ENCODE measurements at places on chromosomes 2 and 18. TPM values are rescaled to one million over a fixed set of nuclear protein-coding genes. Genes with fewer than 3 reads are reported as not detected.

GRCh38 chr2:30985493-30986230 lies 152.6 kb downstream of the GALNT14 start:
- DNase-seq: no peak

DNA sequence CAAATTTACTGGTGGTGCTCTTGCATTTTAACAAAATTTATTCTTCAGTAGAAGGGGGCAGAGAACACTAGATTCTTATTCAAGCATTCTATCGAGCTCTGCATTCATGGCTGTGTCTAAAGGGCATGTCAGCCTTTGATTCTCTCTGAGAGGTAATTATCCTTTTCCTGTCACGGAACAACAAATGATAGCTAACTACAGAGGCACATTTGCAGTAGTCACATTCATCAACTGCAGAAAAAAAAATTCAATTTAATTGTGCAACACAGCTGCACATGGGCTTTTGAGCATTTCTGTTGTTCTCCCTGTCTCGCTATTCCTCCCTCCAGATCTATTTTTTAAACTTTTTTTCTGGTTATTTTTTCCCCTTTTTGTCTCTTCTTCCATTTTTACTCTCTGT lies 13.0 kb upstream of the DLX1 start:
- DNase-seq: no peak

DNA sequence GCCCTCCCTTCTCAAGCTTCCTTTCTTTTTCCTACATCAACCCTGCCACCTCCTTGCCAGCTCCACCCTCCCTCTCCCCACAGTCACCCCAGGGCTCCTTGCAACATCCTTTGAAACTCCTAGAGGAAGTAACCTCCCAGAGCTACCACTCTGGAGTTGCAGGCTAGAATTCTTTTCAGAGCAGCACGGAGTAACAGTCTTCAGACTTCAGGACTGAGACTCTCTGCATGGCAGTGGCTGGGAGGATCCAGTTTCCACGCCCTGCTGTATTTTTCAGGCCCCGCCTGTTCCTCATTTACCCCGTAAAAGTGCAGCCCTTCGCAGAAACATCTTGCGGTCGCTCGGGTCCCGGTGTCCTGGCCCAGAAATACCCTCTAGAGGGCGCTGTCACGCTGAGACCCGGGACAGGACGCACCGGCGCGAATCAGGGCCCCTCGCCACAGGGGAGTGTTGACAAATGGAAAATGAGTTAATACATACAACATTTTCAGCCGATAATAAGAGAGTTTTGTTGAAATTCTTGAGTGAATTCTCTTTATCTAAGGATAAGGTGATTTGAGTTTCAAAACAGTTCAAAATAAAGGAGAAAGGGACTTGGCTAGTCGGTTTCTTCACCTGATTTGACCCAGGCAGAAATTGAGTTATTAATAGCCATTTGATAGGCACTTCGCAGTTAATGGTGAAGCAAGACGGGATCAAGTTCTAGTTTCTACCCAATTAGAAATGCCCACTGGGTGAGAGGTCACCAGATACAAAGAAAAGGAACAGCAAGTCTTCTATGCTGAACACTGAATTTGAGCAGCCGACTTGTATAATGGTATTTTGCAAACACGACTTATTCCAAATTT lies 18.5 kb upstream of the NTSR2 start:
- peak; percentile 88 for DNase-seq

GRCh38 chr2:10847008-10847407 lies 34.4 kb upstream of the PDIA6 start:
- peak; percentile 93 for DNase-seq

DNA sequence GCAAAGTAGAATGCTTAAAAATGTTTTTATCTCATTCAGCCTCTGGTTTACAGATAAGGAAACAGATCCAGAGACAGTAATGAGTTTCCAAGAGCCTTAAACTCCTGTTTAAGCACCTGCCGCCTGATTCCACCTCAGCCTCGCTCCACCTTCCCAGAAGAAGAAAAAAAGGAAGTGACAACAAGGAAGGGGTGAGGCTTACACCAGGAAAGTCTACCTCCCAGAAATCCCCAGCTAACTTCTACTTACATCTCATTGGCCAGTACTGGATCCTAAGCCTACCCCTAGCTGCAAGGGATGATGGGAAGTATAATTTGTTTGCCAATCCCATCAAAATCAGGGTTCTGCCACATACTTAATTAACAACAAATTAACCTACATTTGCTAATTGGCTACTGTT lies 15.3 kb upstream of the ARID5A start:
- DNase-seq: no peak

GRCh38 chr2:44944952-44945612 lies 3.6 kb downstream of the SIX3 start:
- DNase-seq: no peak

Gene YIPF4
- 71.2 TPM for total RNA-seq

Gene HOXD13
- not detected for total RNA-seq

Gene PJVK
- total RNA-seq: 1.6 TPM

DNA sequence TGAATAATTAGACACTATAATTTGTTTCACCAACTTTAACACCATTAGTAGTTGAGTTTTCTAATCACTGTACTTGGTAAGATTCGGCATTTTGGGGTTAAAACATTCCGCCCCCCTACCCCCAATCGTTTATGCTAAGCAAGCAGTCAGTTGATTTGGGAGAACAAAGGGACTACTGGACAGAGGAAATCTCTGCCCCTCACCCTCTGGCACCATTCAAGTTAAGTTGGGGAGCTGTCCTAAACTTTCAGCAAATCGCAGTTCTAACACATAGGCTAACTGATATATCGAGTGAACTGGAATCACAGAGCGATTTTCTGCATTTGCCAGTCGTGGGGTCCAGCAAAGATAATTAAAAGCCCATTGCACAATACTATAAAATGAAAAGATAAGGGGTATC lies 5.6 kb downstream of the KLF7 start:
- no peak for DNase-seq
